SJSA1 (cell line): ENCODE measurements at places on chromosomes 2 and 18. TPM values are rescaled to one million over a fixed set of nuclear protein-coding genes. Genes with fewer than 3 reads are reported as not detected.

Gene COBLL1
- 8.4 and 10.6 TPM in 2 replicates for total RNA-seq

GRCh38 chr2:128346291-128347170 is 27.9 kb upstream of the HS6ST1 start:
- DNase-seq: no peak

GRCh38 chr2:18055290-18055689 is 176.8 kb downstream of the KCNS3 start:
- no peak for DNase-seq

Gene RGPD8
- 1.4 and 5.5 TPM in 2 replicates for total RNA-seq

- no peak for DNase-seq
Measured at GRCh38 chr2:105690566-105690965, 54.1 kb upstream of the NCK2 start.

DNA sequence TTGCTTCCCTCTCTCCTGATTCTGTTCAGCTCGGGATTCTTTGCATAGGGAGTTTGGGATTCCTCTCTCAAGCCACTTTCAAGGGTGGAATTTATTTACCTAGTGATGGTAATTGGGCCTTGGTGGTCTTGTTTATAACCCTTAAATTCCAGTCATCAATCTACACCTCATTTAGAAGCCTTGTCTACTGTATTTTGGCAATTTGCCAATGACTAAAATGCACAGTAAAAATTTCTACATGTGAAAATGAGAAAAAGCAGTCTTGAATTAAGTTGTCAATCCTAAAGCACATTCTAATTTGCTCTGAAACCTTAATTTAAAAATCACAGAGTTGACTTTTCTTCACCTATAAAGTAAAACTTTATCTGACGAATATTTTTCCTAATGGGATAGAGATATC is 749.2 kb upstream of the CRIM1 start:
- no peak for DNase-seq
